Effector memory CD4-positive, alpha-beta T cell (primary cell): ENCODE measurements at places on chromosomes 13 and 19.

GRCh38 chr19:7515645-7516151 lies at the start of gene ZNF358:
Gene ZNF358 (plus strand): TSS chr19:7516103. CDS start chr19:7519243, 3,140 bp downstream.
- no peak for DNase-seq
- peaks cover 3% of the 10 kb centered on the region for H3K27me3 ChIP-seq
- H3K4me3 ChIP-seq, result peak within 1 kb of the TSS; percentile 17
- H3K4me1 ChIP-seq, result peaks cover 3% of the 10 kb centered on the region
- H3K36me3 ChIP-seq, result no peaks in the 10 kb centered on the region

- no peak overlapping the region for H3K4me3 ChIP-seq
- no peak for DNase-seq
- peaks cover 69% of the 10 kb centered on the region for H3K36me3 ChIP-seq
Observed at GRCh38 chr13:112835796-112836195, 133.2 kb upstream of the MCF2L start.

- H3K36me3 ChIP-seq, result no peaks in the 10 kb centered on the region
- no peak overlapping the region for H3K4me3 ChIP-seq
- no peaks in the 10 kb centered on the region for H3K4me1 ChIP-seq
- H3K27ac ChIP-seq, result no peak overlapping the region
- DNase-seq, result no peak
Observed at GRCh38 chr13:23921451-23921888, 24.2 kb upstream of the C1QTNF9B start.

GRCh38 chr19:47650700-47651099 lies 41.8 kb downstream of the BICRA start:
- H3K36me3 ChIP-seq, result peaks cover 20% of the 10 kb centered on the region
- H3K4me1 ChIP-seq, result no peaks in the 10 kb centered on the region
- no peak for DNase-seq
- H3K4me3 ChIP-seq, result no peak overlapping the region
- no peaks in the 10 kb centered on the region for H3K27me3 ChIP-seq
- no peak overlapping the region for H3K27ac ChIP-seq

DNA sequence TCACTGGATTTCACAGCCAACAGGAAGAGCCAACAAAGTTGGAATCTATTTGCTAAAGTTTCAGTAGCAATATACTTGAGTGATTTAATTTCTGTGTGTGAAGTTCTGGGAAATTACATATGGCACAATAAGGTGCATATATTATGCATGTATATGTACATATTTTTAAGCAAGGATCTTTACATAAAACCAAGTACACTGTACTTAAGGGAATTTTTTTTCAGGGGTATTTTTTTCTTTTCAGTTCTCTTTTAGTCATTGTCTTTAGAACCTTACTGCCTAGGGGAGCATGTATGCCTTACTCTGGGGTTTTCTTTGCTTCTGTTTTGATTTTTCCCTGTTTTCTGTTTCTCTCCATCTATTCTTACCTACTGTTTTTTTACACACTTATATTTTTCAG lies 7.4 kb downstream of the RAP2A start:
- no peak overlapping the region for H3K4me3 ChIP-seq
- no peaks in the 10 kb centered on the region for H3K36me3 ChIP-seq
- H3K4me1 ChIP-seq, result no peaks in the 10 kb centered on the region
- no peak overlapping the region for H3K27ac ChIP-seq
- no peak for DNase-seq
- no peaks in the 10 kb centered on the region for H3K27me3 ChIP-seq
